ENCODE measurements at places on chromosomes 11 and 22. TPM values are rescaled to one million over a fixed set of nuclear protein-coding genes. Genes with fewer than 3 reads are reported as not detected.

FDXACB1 gene
- total RNA-seq = 7.1 TPM

CDC42EP2 gene
- 0.73 TPM for total RNA-seq

NAALADL1 gene
- 11.2 TPM for total RNA-seq

ARL14EP gene
- 25.3 TPM for total RNA-seq

SMTNL1 gene
- total RNA-seq = not detected

SHANK2 gene
- not detected for total RNA-seq

INS gene
- not detected for total RNA-seq

DNA sequence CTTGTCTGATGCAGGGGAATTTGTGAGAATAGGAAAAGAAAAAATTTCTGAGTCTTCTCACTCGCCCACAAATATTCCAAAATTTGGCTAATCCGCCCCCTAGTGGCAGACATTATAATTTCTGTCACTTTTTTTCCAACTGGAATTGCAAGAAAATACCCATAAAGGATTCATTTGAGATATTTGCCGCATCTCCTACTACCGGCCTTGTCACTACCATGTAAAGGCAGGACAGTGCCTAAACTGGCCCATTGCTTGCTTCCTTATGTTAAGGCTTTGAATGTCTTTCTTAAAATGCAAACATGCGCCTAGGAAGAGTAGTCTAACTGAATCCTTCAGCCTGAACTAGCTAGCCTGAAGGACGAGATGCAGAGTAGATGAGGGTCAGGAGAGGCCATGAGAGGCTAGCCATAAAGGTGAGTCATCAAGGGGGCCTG is 9.3 kb upstream of the CEP295 start:
- no peak for ATAC-seq

DNA sequence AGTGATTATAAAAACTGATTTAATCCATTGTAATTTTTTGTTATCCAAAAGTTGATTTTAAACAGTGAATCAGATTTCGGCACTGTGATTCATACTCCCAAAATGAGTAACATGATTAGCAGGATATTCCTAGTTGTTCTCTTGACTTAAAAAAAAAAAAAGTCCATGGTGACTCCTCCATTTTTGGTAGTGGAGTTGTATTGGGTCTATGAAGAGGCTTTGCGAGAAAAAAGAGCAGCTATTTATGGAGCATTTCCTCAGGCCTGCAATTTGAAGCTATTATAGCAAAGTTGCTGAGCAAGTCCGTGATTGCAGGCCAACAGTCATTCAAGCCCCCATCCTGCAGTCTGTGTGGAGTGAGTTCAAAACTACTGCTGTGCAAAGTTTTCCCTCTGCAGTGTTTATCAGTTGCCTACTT is 28.8 kb downstream of the YAP1 start:
- no peak for ATAC-seq

GRCh38 chr11:125165111-125165842 is 726 bp downstream of the PKNOX2 start:
- ATAC-seq = peak; percentile 17

- no peak for ATAC-seq
Measured at GRCh38 chr22:32661737-32662586, 139.5 kb upstream of the TIMP3 start.

DNA sequence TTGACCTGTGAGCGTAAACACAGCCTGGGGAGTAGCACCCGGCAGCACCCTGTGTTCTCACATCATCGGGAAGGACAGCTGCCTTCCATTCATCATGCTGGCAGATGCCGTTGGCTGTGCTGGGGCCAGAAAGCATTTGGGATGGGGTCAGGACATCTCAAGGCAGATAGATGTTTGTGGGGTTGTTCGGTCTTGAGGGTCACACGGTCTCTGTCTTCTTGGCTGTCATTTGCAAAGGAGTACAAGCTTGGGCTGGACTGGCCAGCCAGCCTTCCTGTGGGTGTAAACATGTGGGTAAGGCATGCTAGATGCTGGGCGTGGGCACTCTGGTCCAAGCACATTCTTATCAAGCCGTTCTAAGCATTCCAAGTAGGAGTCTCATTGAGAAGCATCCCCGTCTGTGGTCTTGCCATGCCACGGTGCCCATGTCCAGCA is 81.4 kb downstream of the TBC1D22A start:
- no peak for ATAC-seq

DNA sequence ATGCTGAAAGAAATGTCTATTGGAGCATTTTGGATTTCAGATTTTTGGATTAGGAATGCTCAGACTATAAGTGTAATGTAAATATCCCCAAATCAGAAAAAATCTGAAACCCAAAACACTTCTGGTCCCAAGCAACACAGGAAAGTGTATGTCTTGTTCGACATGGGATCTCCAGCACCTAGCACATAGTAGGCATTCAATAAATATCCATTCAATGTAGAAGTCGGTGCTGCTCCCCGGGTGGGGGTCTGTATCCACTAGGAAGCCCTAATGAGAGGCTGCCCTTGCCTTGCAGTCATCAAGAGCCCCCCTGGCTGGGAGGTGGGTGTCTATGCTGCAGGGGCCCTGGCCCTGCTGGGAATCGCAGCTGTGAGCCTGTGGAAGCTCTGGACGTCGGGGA is 11.4 kb downstream of the SYT12 start:
- ATAC-seq = no peak

DNA sequence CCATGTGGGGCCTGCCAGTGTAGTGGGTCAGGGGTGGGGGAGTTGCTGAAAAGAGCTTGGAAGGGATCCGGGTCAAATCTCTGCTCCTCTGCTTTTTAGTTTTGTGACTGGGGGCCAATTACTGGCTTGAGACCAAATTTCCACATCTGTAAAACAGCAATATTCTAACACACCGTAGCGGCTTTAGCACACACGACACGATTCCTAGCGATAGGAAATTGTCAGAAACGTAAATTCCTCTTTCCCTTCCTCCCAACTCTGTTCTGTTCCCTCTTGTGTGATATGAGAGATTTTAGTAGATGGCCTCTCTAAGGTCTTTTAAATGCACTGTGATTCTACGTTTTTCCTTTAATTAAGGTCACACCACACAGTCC is 71.9 kb downstream of the MICAL2 start:
- ATAC-seq = no peak

GRCh38 chr11:75155570-75156422 is 4.9 kb downstream of the SLCO2B1 start:
- no peak for ATAC-seq

- peak; percentile 72 for ATAC-seq
Measured at GRCh38 chr11:44556735-44557409, 8.6 kb upstream of the CD82 start.

DNA sequence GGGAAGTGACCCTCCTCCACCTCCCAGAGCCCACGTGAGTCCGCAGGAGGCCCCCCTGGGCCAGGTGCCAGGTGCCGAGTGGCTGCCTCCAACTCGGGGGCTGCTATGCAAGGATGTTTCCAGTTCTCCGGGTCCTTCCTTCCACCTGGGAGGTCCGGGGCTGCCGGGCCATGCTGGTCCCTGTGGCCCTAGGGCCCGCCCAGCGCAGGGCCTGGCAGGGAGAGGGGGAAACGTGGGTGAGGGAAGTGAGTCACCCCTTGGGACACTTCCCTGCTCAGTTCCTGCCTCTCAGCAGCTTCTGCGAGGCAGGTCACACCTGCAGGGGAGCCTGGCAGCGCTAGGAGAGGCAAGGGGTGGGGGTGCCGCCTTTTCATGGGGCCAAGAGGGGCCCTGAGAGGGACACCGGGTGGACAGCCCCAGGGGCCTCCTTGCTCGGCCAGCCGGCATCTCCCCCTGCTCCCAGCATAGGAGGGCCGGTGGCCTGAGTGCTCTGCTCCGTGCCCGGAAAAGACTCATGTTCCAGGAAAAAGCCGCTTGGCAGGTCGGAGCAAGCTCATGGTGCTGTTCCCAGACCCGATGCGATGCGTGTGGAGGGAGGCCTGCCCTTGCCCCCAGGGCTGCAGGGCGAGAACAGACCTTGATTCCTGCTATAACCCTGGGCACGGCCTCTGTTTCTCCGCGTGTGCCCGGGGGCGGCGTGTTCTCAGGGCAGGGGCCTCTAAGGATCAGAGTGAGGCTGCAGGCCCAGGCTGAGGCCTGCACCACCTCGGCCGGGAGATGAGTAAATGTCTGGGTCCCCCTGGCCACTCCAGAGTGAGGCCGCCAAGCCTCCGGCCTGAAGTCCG is 30.3 kb upstream of the WNT7B start:
- ATAC-seq = peak; percentile 66

DNA sequence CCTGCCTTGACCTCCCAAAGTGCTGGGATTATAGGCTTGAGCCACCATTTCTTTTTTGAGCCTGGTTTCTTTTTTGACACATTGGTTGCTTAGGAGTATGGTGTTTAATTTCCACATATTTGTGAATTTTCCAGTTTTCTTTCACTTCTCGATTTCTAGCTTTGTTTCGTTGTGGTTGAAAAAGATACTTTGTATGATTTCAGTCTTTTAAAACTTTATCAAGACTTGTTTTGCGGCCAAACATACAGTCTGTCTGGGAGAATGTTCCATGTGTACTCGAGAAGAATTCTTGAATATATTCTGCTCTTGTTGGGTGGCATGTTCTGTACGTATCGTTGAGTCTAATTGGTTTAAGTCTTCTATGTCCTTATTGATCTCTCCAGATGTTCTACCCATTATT is 20.8 kb downstream of the SHANK3 start:
- no peak for ATAC-seq

GRCh38 chr22:40889116-40889515 is 27.2 kb upstream of the DNAJB7 start:
- no peak for ATAC-seq

- no peak for ATAC-seq
Measured at GRCh38 chr22:32839831-32840584, 38.5 kb downstream of the TIMP3 start.

DNA sequence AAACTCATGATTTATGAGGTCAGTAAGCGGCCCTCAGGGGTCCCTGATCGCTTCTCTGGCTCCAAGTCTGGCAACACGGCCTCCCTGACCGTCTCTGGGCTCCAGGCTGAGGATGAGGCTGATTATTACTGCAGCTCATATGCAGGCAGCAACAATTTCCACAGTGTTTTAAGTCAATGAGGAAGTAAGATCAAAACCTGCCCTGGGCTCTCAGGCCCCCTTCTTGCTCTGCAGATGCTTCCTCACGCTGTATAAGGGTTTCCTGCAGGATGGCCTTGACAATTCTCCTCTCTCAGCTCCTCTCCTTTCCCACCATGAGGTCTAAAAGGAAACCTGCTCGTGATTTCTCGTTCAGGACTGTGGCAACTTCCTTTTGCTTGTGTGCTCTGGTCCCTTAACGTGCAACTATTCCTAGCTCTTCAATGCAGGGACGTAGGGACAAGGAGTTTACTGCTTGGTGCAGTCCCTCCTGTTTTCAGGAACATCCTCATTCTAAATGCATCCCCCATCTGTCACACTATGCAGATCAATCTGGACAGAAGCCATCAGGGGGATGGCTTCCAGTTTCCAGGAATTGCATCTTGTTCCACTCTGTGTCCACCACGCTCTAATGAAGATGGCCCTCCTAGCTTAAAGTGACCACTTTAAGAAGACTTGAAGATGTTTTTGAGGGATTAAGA is 64.3 kb upstream of the IGLL5 start:
- ATAC-seq = no peak

DNA sequence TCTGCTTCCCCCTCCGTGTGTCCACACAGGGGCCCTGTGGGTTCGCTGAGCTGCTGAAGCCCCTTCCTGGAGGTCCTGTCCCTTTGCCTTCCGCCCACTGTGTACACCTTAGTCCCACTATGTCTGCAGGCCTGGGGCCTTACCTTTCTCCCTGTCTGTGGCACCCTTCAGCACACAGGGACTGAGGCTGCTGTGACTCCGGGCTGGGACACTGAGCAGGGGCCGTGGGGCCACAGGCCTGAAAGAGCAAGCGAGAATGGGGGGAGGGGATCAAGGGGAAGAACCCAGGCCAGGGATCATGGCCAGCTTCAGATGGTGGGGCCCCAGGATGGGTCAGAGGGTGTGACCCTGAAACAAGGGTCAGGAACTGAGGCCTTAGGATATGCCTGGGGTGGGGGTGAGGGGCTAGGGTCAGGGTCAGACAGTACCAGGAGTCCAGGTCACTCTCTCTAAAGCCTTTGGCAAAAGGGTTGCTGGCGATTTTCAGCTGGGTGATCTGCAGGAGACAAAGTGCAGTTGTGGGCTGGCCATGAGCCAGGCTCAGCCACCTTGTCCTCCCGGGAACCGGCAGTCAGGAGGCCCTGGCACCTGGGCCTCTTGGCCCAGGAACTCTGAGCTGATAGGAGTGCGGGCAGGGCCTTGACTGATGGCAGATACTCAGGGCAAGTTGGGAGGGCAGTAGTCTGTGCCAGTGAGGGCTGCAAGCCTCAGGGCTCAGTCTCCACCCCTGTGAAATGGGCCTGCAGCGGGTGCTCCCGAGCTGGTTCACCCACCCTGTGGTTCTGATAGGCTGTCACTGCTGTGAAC is 2.6 kb upstream of the NUDT8 start:
- no peak for ATAC-seq

DNA sequence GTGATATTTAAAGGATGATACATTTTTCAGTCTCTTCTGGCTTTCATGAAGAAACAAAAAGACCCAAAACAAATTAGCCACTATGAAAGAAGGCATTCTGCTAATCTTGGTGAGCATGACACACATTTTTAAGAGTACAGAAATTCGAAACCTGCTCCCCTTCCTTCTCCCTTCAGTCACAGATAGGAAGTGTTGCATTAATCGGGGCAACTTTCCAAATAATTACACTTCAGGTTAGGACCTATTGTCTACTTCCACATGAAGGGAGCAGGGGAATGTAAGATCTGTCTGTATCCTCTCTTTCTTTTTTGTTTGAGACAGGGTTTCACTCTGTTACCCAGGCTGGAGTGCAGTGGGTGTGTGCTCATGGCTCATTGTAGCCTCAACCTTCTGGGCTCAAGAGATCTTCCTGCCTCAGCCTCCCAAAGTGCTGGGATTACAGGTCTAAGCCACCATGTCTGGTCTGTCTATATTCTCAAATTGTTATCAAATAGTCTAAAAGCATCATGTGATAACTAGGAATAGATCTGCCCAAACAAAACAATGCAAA is 45.8 kb downstream of the NCAM1 start:
- no peak for ATAC-seq

- no peak for ATAC-seq
Measured at GRCh38 chr22:20225693-20225966, 42.5 kb downstream of the RTN4R start.

DNA sequence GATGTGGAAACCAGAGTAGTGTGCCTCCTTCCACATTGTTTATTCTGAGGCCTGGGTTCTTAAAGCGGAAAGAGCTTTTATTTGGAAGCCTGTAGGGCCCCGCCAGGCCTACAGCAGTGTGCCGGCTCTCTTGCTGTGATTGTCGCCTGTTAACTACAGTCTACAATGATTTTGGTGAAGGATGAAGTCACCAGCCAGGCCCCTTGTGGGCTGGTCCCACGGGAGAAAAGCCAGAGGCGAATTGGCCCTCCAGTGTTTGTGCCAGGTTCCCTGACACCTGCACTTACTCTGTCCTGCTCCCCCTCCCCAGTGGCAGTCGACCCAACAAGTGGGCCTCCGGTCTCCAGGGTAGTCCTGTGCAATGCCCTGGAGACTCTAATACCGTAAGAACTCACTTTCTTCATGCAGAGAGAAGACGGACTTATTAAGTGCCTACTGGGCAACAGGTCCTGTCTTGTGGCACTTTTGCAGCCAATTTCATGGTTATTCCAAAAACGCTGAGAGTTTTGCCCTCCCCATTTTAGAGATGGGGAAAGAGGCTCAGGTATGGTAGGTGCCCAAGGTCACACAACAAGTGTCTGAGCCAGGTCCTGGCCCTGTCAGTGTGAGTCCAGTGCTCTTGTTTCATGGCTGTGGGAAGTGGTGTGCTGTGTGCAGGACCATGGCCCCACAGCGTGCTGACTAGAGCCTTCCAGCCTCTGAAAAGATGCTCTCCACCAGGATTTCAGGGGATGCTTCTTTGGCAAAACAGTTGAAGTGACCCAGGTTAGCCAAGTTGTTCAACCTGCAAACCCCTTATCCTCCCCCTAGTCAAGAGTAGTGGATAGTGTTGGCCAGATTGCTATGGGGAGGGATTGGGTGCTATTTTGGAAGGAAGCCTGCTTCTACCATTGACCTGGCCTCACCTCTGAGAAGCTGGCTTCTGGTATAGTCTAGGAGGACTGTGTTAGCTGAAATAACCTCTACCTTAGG is 1.4 kb downstream of the MICAL2 start:
- ATAC-seq = no peak
